IMR-90 (cell line): ENCODE measurements at places on chromosomes 1 and 21.

GRCh38 chr1:175887981-175888428, 144.6 kb upstream of the TNR start:
- no peaks in the 10 kb centered on the region for H3K27me3 ChIP-seq
- DNase-seq, result peak; percentile 36
- no peak overlapping the region for H3K27ac ChIP-seq
- H3K36me3 ChIP-seq, result no peaks in the 10 kb centered on the region

GRCh38 chr1:219442611-219443061, 170.3 kb downstream of the ZC3H11B start:
- peak; percentile 73 for DNase-seq
- H3K27me3 ChIP-seq, result no peaks in the 10 kb centered on the region
- H3K4me3 ChIP-seq, result no peak overlapping the region
- H3K4me1 ChIP-seq, result no peaks in the 10 kb centered on the region
- no peak overlapping the region for H3K27ac ChIP-seq

DNA sequence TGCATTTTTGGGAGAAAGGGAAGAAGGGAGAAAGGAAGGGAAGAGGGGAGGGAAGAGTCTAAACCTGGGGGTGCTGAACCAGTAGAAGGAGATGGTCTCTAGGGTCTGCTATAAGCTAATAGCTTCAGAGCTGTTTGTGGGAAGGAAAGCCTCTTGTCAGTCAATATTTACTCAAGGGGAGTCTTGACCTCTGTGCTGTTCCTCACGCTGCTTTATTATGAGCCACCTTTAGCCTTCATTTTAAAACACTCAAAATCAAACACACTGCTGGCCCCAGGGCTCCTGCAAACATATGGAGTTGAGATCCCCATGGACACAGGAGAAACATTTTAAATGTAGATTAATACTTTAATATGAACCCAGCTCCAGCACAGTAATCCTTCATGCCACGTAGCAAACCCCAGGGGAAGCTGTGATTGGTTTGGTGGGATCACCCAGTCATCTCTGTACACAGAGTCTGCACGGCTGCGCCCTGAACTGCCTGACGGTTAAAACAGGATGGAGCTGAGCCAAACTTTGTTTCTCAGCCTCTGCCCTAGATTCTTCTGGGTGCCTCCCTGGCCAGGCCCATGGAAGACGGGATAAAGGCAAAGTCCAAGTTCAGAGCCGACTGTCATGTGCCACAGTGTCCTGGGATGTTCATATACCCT, 40.2 kb upstream of the VWA5B1 start:
- H3K27me3 ChIP-seq, result peaks cover 6% of the 10 kb centered on the region
- no peaks in the 10 kb centered on the region for H3K36me3 ChIP-seq
- no peak overlapping the region for H3K27ac ChIP-seq
- no peak overlapping the region for H3K4me3 ChIP-seq
- no peaks in the 10 kb centered on the region for H3K4me1 ChIP-seq

DNA sequence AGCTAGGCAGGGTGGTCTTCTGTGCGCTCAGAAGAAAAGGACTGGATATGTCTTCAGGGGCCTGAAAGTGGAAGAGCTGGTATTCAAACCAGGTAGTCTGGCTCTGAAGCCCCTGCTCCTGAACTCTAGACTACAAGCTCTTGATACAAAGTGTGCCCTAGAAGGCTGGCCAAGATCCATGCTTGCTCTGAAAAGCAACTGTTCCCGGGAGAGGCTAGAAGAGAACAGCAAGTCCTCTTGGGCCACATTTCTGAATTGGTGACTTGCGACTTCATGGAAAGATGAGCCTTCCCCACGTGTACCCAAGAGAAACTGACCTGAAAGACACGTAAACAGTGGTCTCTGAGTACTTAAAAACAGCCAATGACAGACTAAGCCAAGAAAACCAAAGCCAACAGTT, 123.3 kb upstream of the GRIK3 start:
- no peak overlapping the region for H3K27ac ChIP-seq
- H3K4me1 ChIP-seq, result no peaks in the 10 kb centered on the region
- no peaks in the 10 kb centered on the region for H3K27me3 ChIP-seq
- H3K36me3 ChIP-seq, result no peaks in the 10 kb centered on the region
- no peak for DNase-seq

DNA sequence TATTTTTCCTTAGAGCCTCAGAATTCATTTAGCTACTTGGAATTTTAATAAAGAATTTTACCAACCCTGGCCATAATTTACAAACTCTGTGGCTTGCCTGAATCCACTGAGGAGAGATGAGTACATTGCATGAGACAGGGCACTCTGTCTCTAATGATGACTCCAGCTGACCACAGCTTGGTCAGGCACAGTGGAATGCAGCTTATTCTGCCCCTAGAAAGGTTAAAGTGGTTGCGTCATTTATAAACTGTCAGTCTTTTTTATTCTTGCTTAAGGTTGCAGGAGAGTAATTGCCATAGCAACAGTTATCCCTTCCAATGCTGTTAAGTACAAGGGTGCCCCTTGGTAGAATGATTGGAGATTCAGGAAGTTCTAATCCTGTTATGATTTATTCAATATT, 28.3 kb downstream of the PDE4B start:
- no peaks in the 10 kb centered on the region for H3K36me3 ChIP-seq
- DNase-seq, result peak; percentile 97
- H3K4me1 ChIP-seq, result peaks cover 5% of the 10 kb centered on the region
- H3K27me3 ChIP-seq, result no peaks in the 10 kb centered on the region
- H3K27ac ChIP-seq, result no peak overlapping the region
- H3K4me3 ChIP-seq, result no peak overlapping the region

DNA sequence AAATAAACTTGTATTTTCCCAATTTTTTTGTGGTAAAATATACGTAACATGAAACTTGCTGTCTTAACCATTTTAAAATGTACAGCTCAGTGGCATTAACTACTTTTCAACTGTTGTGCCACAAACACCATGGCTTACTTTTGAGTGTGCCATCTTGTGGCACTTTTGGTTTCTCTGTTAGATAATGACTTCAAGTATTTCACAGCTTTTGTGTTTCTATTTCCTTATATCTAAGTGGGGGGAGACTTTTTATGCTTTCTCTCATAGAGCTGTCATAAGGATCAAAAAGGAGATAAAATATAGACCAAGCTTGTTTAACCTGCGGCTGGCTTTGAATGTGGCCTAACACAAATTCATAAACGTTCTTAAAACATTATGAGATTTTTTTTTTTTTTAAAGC, 44.3 kb downstream of the CDC14A start:
- no peak overlapping the region for H3K4me3 ChIP-seq
- H3K27me3 ChIP-seq, result no peaks in the 10 kb centered on the region
- H3K4me1 ChIP-seq, result peaks cover 4% of the 10 kb centered on the region

- no peaks in the 10 kb centered on the region for H3K36me3 ChIP-seq
- DNase-seq, result peak; percentile 70
- H3K27ac ChIP-seq, result peak overlapping the region; percentile 99
- no peaks in the 10 kb centered on the region for H3K27me3 ChIP-seq
Observed at GRCh38 chr1:172180501-172181285, 239.8 kb upstream of the C1orf105 start.

DNA sequence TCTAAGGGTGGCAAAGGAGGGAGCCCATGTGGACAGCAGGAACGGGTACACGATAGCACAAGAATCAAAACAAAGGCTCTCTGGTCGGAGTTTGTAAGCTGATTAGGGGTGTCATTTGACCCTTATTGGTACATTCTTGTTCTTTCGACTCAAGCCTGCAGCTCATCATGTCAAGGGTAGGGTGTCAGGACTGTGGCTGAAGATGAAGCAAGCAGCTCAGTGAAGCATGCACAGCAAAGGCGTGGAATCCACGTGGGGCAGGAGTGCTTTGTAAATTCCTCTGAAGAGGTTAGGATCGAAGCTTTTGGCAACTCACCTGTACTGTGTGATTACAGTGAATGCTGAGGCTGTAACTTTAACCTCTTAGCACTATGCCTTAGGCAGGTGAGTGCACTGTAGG, 4.7 kb upstream of the ABCB10 start:
- H3K4me1 ChIP-seq, result no peaks in the 10 kb centered on the region
- no peaks in the 10 kb centered on the region for H3K27me3 ChIP-seq
- DNase-seq, result no peak
- H3K4me3 ChIP-seq, result no peak overlapping the region
- no peaks in the 10 kb centered on the region for H3K36me3 ChIP-seq

DNA sequence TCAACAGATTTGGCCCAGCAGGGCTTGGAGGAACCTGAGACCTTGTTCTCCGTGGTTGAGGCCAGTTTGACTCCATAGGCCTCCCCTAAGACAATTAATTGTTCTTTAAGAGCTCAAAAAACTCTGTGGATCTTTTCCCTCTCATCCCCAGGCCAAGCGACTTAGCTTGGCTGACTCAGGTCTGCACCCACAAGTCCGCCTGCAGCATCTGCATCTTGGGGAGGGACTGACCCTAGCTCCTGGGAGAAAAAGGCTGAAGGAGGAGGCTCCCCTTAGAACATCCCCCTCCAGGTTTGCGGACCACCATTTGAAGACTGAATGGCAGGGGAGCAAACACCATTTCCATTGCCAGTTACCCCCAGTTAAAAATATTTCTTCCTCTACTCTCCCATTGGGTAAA, 1.5 kb upstream of the HES2 start:
- DNase-seq, result no peak
- no peaks in the 10 kb centered on the region for H3K36me3 ChIP-seq
- H3K27me3 ChIP-seq, result peaks cover 93% of the 10 kb centered on the region
- H3K4me1 ChIP-seq, result no peaks in the 10 kb centered on the region; the same call in 1 of the 2 replicates
- no peak overlapping the region for H3K27ac ChIP-seq

GRCh38 chr21:46210378-46211136, 18.0 kb downstream of the LSS start:
- no peak overlapping the region for H3K27ac ChIP-seq
- no peak for DNase-seq
- no peaks in the 10 kb centered on the region for H3K27me3 ChIP-seq
- H3K4me1 ChIP-seq, result no peaks in the 10 kb centered on the region

- H3K27ac ChIP-seq, result no peak overlapping the region
- H3K36me3 ChIP-seq, result no peaks in the 10 kb centered on the region
- DNase-seq, result peak; percentile 17
- H3K4me3 ChIP-seq, result no peak overlapping the region
- no peaks in the 10 kb centered on the region for H3K4me1 ChIP-seq
- H3K27me3 ChIP-seq, result no peaks in the 10 kb centered on the region
Observed at GRCh38 chr1:55860798-55861519, 645.8 kb upstream of the USP24 start.
